ENCODE measurements at places on chromosomes 5 and 9.

GRCh38 chr5:173091981-173092380 lies 35.8 kb downstream of the CREBRF start:
- no peak for DNase-seq

DNA sequence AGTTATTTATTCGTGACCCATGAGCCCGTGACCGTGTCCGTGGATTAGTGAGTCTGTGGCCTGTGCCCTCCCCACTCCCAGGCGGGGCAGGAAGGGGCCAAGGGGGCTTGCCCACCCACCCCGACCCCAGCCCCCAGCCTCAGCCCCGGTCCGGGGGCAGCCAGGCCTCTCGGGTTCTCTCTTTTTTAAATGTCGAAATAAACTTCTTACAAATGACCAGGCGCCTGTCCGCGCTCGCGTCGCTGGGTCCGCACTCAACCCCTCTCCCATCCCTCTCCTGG lies 7.6 kb downstream of the BARHL1 start:
- no peak for DNase-seq

GRCh38 chr9:98886691-98887229 lies 56.9 kb upstream of the COL15A1 start:
- DNase-seq = no peak

DNA sequence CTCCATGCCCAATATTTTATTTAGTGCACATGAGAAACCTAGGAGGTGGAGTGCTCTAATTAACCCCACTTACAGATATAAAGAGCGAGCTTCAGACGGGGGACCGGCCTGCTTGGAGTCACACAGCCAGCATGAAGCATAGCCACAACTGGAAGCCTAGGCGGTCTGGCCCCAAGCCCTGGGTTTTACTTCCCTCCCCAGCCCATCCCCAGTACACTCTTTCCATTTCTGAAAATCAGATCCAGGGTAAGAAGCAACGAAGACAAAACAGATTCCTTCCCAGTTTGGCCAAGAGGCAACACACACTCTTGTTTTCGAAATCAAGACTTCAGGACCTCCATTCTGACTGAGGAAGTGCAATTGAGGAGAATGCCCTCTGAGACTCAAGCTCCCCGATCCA lies 27.1 kb downstream of the KCNMB1 start:
- DNase-seq = no peak

DNA sequence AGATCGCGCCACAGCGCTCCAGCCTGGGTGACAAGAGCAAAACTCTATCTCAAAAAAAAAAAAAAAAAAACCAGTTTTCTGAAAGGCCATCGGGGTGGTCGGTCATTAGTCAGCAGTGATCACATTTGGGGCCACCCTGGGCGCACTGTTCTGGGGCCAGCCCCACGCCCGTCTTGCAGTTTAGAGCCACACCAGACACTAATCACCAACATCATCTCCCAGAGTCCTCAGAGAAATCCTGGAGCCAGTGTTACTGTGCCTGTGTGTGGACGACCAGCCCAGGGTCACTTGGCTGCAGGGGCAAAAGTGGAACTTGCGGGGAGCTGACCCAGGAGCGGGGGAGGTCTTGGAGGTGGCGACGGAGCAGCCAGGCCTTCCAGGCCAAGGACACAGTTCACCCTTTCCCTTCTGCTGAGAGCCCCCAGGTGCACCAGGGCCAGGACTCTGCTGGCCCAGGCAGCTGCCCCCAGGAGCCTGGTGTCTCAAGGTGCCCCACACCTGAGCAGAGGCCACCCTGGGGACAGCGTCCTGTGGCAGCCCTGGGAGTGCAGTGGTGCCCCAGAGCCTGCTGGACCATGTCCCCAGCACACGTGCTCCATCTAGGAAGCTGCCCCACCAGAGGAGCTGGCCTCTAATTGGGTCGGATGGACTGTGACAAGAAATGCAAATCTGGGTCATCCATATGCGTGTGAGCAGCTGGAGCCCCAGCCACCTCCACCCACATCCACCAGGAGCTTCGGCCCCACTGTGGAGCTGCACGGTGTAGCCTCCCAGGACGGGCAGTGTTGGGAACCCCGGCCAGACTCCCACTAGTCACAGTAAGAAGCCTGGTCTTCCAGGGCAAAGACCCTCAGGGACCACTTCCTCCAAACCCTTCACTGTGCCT lies 51.1 kb downstream of the NEK6 start:
- no peak for DNase-seq
